RWPE1 (cell line): ENCODE measurements at places on chromosomes 5 and 9.

- no peak for DNase-seq
Measured at GRCh38 chr9:7237473-7238246, 479.9 kb downstream of the KDM4C start.

- DNase-seq, result no peak
Measured at GRCh38 chr9:75039801-75040200, 11.7 kb upstream of the CARNMT1 start.

GRCh38 chr9:121395558-121395957 is 25.5 kb upstream of the STOM start:
- DNase-seq, result no peak

DNA sequence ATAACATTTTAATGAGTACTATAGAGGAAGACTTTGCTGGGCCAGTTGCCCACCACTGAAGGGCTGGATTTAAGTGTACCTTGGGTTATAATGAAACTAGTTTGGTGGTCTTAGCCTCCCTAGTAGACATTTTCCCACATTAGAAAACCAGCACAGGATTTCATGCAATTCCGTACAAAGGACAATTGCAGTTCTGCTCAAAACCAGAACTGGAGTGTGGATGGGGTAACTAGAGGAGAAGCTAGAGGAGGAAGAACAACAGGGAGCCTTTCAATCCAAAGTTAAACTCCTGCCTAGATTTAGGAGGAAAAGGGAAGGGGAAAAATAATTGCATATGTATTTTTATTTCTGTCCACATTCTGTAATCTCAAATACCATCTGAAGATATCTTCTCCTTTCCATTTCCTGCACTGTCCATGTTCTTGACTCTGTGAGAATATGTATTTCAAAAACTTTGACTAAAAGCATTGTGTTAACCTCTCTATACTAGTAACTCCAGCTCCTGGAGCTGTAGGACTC is 97.5 kb upstream of the SSBP2 start:
- no peak for DNase-seq

- DNase-seq, result no peak
Measured at GRCh38 chr9:89776795-89777525, 172.1 kb downstream of the GADD45G start.

GRCh38 chr5:138502121-138502520 is 36.8 kb downstream of the EGR1 start:
- no peak for DNase-seq

DNA sequence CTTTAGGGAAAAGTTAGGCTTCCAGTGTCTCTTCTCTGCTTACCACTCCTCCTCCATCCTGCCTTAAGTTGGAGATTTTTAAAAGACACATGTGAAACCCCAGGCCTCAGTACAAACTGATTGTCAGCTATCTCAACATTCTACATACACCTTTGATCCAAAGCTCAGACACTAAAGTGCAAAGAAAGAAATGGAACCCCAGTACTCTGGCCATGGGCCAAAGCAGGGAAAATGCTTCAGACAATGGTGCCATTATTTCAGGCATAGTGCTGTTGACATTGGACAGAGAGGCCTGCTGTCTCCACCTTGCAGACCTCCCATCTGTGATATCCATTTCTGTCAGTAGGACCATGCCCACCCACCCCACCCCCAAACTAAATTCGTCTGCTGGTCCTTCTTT is 49.1 kb downstream of the G3BP1 start:
- DNase-seq, result no peak

DNA sequence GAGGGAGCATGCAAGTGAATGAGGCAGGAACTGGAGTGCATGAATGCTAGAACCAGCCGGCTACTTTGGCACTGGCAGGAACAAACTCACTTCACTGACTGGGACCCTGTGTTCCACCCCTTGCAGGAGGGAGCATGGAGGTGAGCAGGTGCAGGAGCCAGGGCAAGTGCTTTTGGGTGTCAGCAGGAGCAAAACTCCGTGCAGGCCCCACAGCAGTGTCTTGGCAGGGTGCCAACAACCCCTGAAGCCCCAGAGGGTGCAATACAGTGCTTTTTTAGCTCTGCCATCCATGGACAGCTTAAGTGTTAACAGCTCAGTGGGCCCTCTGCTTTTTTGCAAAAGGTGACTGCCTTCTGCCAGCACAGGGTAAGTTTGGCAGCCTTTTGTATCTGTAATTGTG is 245.8 kb upstream of the PCSK5 start:
- no peak for DNase-seq

DNA sequence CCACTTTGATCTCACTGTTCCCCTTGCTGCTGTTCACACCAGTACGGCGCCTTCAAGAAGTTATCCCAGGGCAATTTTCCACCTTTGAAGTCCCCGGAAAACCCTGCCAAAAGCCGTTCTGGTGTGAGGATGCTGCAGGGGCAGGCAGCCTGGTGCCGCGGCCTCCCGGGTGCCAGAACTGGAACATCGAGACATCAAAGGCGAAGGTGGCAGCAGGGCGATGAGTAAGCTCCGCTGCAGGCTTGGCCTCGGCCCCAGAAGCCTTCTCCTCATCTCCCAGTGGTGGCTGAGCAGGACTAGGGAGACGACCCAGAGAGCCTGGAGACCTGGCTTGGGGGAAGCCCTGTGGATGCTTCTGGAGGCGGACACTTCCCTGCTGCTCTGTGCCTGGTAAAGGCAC is 115.3 kb upstream of the MSX2 start:
- DNase-seq, result peak; percentile 32

- DNase-seq, result no peak
Measured at GRCh38 chr5:1899201-1899600, 16.5 kb upstream of the IRX4 start.

GRCh38 chr5:7845557-7845956 is 5.4 kb downstream of the CFAP90 start:
- DNase-seq, result no peak

- DNase-seq, result no peak
Measured at GRCh38 chr9:38281917-38282316, 110.6 kb upstream of the ALDH1B1 start.

GRCh38 chr9:112479221-112479620 is 7.4 kb upstream of the KIAA1958 start:
- DNase-seq, result no peak

DNA sequence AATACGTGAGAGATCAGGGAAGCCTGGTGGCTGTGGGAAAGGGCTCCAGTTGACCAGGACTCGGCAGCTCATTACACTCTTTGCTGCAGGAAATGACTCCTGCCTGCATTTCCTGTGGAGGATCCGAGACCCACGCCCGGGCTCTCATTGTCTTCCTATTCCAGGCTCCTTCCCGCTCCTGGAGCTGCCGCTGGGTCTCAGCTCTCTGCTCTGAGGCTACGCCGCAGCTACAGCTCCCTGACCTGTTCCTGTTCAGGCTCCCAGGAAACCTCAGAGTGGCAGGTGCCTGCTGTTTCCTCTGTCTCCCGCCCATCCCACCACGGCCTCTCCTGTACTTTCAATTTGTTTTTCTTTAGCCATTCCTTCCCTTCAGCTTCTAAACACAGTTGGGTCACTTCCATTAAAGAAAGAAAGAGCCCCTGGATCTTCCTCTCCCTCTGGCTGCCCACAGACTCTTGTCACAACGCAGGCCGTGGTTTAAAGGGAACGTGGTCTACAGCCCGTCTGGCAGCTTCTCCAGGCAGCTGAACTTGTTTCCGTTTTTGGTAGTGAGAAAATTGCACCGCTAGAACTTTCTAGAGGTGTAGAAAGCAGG is 71.5 kb downstream of the IL6ST start:
- DNase-seq, result no peak

- DNase-seq, result no peak
Measured at GRCh38 chr5:35860686-35861085, 4.0 kb downstream of the IL7R start.

DNA sequence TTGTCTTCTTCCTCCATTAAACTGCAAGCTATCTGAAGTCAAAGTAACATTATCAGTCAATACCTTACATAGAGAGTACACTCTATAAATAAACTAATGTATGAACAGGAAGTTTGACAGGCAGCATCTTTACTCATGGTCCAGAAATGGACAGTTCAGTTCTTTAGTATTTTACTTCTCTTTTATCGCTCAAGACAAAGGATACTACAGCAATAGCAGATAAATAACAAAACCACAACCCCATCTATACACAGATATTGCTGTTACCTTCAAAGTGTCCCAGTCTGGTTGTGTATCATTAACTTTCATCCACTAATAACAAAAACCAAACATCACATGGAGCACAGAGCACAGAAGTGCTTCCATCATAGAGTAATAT is 46.4 kb downstream of the SEMA5A start:
- no peak for DNase-seq
